Uterus (tissue), 4 donors: ENCODE measurements at places on chromosomes 16 and 17.

GRCh38 chr16:30761427-30761927 is 385 bp downstream of the CFAP119 start:
- peaks cover 23% of the 10 kb centered on the region for H3K4me1 ChIP-seq
- H3K27me3 ChIP-seq = no peaks in the 10 kb centered on the region
- H3K4me3 ChIP-seq = peak overlapping the region; percentile 97
- no peaks in the 10 kb centered on the region for H3K36me3 ChIP-seq

DNA sequence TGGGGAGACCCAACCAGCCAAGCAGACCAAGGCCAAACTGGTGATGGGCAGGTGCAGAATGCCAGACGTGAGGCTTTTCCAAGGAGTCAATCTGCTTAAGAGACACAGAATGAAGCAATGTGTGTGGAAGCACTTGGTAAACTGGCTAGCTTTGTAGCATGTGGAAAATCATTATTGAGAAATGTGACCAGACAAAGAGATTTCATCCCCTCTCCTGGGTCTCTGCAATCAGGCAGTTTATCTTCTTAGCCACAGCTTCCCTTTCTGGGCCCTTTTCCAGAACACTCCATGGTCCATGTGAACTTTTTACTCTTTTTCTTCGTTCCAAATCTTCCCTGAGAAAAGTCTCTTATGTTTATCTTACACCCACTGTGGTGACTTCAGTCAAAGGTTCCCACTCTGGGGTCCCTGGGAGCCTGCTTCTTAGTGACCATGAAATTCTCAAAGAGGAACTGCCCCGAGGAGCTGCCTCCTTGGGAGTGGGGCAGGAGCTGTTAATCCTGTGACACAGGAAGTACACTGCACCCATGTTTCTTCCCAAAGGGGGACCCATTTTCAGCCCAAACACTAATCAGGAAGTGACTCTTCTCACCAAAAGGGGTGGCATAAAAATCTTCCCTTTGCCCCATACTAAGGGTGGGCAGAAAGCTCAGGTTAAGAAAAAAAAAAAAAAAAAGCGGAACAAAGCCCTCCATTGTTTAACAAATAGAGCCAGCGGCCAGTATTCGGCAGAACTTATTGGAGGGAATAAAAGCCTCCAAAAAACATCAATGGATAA is 346.2 kb upstream of the ASIC2 start:
- no peak overlapping the region for H3K4me3 ChIP-seq
- H3K27me3 ChIP-seq = no peaks in the 10 kb centered on the region
- H3K36me3 ChIP-seq = no peaks in the 10 kb centered on the region
- H3K27ac ChIP-seq = no peak overlapping the region
- no peak for DNase-seq
- H3K4me1 ChIP-seq = no peaks in the 10 kb centered on the region

DNA sequence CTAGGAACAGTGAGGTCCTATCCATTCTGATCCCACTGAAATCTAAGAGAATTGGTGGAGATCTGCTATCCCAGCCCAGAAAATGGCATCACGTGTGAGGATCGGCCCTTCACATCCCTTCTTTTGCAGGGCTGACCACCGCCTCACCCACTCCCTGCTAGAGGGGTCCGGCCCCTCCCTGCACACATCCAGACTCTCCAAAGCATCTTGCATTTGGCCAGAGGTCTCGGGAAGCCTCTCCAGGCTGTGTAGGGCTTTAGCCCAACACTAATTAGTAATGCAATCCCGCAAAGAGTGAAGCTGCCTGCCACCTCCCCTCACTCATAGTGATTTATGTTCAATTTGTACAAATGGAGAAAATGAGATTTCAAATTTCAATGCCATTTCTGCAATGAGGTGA is 434.4 kb upstream of the ZFHX3 start:
- H3K27ac ChIP-seq = no peak overlapping the region
- H3K4me3 ChIP-seq = no peak overlapping the region
- no peaks in the 10 kb centered on the region for H3K4me1 ChIP-seq
- no peaks in the 10 kb centered on the region for H3K36me3 ChIP-seq
- H3K27me3 ChIP-seq = no peaks in the 10 kb centered on the region

GRCh38 chr17:27586203-27586721 is 44.7 kb upstream of the LGALS9 start:
- H3K27me3 ChIP-seq = no peaks in the 10 kb centered on the region
- H3K4me3 ChIP-seq = no peak overlapping the region
- no peaks in the 10 kb centered on the region for H3K4me1 ChIP-seq
- no peaks in the 10 kb centered on the region for H3K36me3 ChIP-seq

GRCh38 chr17:57097832-57098421 is 12.9 kb downstream of the AKAP1 start:
- H3K27me3 ChIP-seq = no peaks in the 10 kb centered on the region
- H3K4me1 ChIP-seq = no peaks in the 10 kb centered on the region
- no peaks in the 10 kb centered on the region for H3K36me3 ChIP-seq
- no peak overlapping the region for H3K4me3 ChIP-seq
- DNase-seq = peak; percentile 43

GRCh38 chr16:24723663-24724062 is 5.8 kb upstream of the TNRC6A start:
- no peaks in the 10 kb centered on the region for H3K36me3 ChIP-seq
- DNase-seq = no peak
- no peak overlapping the region for H3K27ac ChIP-seq
- no peak overlapping the region for H3K4me3 ChIP-seq
- no peaks in the 10 kb centered on the region for H3K4me1 ChIP-seq
- no peaks in the 10 kb centered on the region for H3K27me3 ChIP-seq

GRCh38 chr16:68179855-68180254 is 56.1 kb downstream of the ESRP2 start:
- H3K4me1 ChIP-seq = no peaks in the 10 kb centered on the region
- H3K36me3 ChIP-seq = no peaks in the 10 kb centered on the region
- H3K27me3 ChIP-seq = no peaks in the 10 kb centered on the region

DNA sequence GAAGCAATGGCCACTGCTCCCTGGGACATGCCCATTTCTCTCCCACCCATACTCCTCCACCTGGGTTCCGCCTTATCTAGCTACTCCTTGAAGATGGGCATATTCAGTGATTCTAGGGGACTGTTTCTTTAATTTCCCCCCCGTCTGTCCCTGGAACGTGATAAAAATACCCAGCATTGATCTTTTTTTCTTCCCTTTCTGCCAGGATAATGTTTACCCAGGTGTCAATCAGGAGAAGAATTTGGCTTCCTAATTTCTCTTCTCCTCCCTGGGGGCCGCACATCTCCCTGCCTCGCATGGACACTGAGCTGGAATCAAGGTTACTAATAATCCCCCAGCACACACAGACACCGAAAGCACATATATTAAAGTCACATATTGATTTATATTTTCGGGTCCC is 35.2 kb downstream of the DCAKD start:
- no peak overlapping the region for H3K27ac ChIP-seq
- no peak overlapping the region for H3K4me3 ChIP-seq
- H3K36me3 ChIP-seq = no peaks in the 10 kb centered on the region
- no peak for DNase-seq
- peaks cover 11% of the 10 kb centered on the region for H3K4me1 ChIP-seq
- H3K27me3 ChIP-seq = no peaks in the 10 kb centered on the region

GRCh38 chr17:39769974-39770587 is 32.3 kb downstream of the GRB7 start:
- no peaks in the 10 kb centered on the region for H3K4me1 ChIP-seq
- H3K27me3 ChIP-seq = no peaks in the 10 kb centered on the region
- no peak overlapping the region for H3K4me3 ChIP-seq
- no peak for DNase-seq
- no peak overlapping the region for H3K27ac ChIP-seq
- no peaks in the 10 kb centered on the region for H3K36me3 ChIP-seq

GRCh38 chr17:15171167-15172047 is 93.7 kb downstream of the PMP22 start:
- no peak overlapping the region for H3K27ac ChIP-seq
- peak; percentile 28 for DNase-seq
- H3K36me3 ChIP-seq = no peaks in the 10 kb centered on the region
- no peak overlapping the region for H3K4me3 ChIP-seq
- no peaks in the 10 kb centered on the region for H3K4me1 ChIP-seq

- H3K4me1 ChIP-seq = no peaks in the 10 kb centered on the region
- H3K27ac ChIP-seq = no peak overlapping the region
- no peaks in the 10 kb centered on the region for H3K36me3 ChIP-seq
- DNase-seq = no peak
- no peaks in the 10 kb centered on the region for H3K27me3 ChIP-seq
These were observed 373.2 kb downstream of the NPIPA8 start for GRCh38 chr16:17963185-17963836.

DNA sequence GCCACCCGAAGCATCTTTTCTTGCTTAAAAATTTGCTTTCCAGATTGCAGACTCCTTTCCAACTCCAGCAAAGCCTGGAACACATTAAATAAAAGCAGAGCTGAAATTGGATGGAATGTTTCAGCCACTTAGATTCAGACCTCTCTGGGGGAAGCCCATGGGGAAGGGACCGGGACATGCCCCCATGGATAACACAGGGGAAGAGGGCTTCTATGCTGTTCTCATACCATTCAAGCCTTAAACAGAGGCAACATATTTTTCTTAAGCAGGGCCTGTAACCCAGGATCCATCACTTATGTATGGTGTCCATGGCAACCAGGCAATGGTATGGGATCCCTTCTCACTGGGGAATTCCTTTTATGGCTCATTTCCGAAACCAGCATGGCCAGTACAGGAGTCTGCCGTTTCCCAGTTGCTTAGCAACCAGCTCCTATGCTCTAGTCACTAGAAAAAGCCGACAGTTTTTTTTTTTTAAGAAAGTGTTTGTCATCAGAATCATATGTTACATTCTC is 62.0 kb upstream of the MARCHF10 start:
- no peaks in the 10 kb centered on the region for H3K27me3 ChIP-seq
- no peak overlapping the region for H3K27ac ChIP-seq
- H3K4me3 ChIP-seq = no peak overlapping the region
- no peaks in the 10 kb centered on the region for H3K36me3 ChIP-seq
- H3K4me1 ChIP-seq = no peaks in the 10 kb centered on the region

DNA sequence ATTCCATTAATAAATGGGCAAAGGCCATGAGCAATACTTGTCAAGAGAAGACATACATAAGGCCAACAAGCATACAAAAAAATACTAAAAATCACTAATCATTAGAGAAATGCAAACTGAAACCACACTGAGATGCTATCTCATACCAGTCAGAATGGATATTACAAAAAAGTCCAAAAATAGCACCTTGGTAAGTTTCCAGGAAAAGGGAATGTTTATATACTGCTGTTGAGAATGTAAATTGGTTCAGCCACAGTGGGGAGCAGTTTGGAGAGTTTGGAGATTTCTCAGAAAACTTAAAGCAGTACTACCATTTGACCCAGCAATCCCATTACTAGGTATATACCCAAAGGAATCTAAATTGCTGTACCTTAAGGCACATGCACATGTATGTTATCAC is 467.7 kb downstream of the CDH11 start:
- no peak for DNase-seq
- H3K27ac ChIP-seq = no peak overlapping the region
- no peaks in the 10 kb centered on the region for H3K4me1 ChIP-seq

- DNase-seq = no peak
- H3K4me1 ChIP-seq = no peaks in the 10 kb centered on the region
- H3K36me3 ChIP-seq = no peaks in the 10 kb centered on the region
- H3K4me3 ChIP-seq = no peak overlapping the region
- H3K27me3 ChIP-seq = no peaks in the 10 kb centered on the region
These were observed 3.9 kb downstream of the NLE1 start for GRCh38 chr17:35138218-35138617.

DNA sequence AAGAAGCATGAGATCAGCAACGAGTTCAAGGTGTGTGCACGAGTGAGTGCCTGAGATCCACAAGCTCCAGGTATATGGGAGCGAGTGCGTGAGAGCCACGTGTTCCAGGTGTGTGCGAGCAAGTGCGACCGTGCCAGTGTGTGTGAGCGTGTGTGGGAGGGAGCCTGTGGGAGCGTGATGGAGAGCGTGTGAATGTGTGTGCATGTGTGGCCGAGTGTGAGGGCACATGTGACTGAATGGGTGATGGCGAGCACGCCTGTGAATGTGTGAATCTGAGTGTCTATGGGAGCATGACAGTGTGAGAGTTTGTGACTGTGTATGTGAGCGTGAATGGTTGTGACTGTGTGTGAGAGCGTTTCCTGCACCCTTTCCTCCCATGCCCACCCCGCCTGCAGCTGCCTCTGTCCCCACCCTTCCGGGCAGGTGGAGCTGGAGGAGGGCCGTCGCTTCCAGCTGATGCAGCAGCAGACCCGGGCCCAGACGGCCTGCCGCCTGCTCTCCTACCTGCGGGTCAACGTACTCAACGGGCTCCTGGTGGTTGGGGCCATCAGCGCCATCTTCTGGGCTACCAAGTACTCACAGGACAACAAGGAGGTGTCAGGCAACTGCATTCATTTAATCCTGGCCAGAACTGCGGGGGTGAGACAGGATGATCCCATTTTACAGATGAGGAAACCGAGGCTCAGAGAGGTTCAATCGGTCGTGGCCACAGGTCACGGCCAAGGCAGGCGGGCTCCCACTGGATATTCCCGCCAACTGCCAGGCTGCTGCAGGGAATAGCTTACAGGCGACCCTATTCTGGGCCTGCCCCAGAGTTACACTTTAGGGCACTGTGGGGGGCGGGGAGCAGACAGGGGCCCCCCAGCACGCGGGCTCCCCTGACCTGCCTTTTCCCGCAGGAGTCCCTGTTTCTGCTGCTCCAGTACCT is 3.7 kb downstream of the TMC8 start:
- DNase-seq = no peak
- no peak overlapping the region for H3K27ac ChIP-seq
- H3K27me3 ChIP-seq = no peaks in the 10 kb centered on the region
- no peak overlapping the region for H3K4me3 ChIP-seq
- no peaks in the 10 kb centered on the region for H3K36me3 ChIP-seq
- H3K4me1 ChIP-seq = no peaks in the 10 kb centered on the region
